Retina (tissue), 1 donor: ENCODE measurements at places on chromosomes 3 and 15.

GRCh38 chr3:71492974-71493771 lies 90.4 kb downstream of the FOXP1 start:
- no peak for DNase-seq

DNA sequence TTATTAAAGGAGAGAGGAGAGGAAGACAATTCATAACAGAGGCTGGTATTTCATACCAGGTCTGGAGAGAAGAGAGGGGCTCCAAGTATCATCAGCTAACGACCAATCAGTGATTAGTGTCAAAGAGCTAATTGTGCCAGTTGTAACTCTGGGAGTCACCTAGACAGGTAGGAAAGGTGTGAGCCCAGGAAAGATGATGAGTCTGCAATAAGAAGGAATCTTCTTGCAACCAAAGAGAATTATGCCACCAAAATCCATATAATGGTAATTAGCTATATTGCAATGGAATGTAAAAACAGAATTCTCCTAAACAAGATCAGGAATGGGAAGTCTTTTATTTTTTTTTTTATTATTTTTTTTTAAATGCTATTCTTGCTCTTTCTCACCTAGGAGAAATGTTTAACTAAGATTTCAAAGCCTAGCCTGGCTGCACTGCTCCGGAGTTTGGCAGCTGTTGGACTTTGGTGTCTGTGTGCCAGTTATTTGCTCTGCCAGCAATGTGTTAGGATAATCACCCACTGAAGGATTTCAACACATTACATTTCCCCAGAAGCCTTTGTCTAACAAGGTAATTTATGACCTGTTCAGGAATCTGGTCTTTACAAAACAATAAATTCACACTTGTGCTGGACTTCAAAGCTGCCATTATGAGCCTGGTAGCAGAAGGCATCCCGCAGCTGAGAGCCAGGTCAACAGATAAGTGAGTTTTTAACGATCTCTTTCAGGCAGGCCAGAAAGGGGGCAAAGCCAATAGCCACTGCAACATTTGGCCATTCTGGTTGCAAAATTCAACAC lies 89.4 kb downstream of the FOXB1 start:
- no peak for DNase-seq

DNA sequence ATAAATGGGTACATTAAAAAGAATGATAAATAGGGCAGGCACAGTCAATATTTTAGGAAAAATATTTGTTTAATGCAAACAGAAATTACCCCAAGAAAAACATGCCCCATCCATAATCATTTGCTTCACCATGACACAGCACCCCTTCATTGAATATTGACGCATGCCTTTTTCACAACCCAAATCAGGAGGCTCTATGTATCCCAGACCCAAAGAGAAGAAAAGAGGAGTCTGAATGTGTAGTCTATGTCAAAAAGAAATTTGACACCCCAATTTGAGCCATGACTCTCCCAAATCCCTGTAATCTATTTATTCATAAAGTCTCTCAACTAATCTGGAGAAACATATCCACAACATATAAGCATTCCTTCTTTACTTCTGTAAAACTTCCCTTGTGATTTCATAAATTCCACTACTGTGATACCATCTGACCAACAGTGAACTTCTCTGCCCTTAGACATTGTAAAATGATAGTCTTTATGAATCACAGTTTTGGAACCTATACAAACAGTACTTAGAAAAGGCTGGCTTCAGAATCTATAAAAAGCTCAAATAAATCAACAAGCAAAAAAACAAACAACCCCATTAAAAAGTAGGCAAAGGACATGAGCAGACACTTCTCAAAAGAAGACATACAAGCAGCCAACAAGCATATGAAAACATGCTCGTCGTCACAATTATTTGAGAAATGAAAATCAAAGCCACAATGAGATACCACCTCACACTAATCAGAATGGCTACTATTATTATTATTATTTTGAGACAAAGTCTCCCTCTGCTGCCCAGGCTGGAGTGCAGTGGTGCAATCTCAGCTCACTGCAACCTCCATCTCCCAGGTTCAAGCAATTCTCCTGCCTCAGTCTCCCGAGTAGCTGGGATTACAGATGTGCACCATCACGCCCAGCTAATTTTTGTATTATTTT lies 53.4 kb upstream of the XRN1 start:
- no peak for DNase-seq

DNA sequence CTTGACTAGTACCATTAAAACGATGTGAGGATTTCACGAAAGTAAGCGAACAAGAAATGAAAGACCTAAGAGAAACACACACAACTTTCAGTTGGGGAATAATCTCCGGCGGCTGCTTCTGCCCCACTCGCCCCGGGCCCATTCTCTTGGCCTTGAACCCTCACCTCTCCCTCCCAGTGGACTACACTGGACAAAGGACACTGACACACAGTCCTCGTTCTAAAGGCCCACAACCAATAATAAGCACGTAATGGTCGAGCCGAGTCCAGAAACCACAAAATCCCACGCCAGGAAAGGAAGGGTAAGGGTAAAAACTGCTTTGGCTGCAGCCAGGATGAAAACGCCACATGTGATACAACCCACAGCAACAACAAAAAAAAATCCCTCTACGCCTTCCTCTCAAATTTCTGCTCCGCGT lies 469 bp downstream of the ZNF770 start:
- DNase-seq, result no peak

GRCh38 chr3:154421083-154421482 lies 8.9 kb downstream of the GPR149 start:
- DNase-seq, result peak; percentile 16

DNA sequence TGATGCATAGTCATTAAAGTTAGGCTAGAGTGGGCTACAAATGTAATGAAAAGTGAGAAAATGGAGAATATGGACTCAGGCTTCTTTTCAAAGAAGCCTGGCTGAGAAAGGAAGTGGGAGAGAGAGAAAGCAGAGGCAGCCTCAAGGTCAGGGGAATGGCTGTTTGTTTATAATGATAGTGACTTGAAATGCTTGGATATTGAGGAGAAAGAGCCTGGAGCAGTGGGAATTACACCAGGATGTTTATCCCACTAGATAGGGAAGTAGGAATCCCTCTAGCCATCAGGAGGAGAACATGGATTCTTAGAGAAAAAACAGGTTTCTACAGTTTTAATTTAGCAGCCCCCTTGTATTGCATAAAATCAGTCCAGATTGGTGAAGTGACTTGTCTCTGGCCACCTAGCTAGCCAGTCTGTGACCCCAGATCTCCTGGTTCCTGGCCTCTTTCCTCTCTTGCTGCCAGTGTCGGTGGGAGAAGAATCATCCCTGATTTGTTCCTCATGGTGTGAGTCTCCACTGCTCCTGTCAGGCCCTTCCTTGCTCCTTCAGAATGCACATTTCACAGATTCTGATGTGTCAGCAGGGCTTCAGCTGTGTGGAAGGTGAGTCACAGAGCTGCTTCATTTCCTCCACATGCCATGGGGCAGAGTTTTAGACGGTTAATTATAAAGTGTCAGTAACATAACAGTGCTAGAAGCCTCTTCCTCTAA lies 32.9 kb downstream of the SEMA6D start:
- DNase-seq, result no peak

DNA sequence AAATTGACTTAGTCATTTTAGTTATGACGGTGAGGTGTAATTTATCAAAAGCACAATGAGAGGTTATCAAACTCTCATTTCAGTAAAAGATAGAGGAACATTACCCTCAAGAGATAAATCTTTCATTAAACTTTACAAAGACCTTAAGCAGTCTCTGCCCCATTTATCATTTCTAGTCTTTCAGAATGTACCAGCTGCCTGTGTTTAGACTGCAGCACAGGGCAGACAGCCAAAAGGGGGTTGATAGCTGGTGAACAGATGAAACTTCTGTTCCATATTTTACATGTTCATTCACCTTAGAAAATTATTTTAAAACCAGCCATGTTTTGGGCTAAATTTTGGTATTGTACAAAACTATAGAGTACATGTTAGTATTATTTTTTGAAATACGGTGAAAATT lies 514.6 kb upstream of the CNTN3 start:
- DNase-seq, result no peak

DNA sequence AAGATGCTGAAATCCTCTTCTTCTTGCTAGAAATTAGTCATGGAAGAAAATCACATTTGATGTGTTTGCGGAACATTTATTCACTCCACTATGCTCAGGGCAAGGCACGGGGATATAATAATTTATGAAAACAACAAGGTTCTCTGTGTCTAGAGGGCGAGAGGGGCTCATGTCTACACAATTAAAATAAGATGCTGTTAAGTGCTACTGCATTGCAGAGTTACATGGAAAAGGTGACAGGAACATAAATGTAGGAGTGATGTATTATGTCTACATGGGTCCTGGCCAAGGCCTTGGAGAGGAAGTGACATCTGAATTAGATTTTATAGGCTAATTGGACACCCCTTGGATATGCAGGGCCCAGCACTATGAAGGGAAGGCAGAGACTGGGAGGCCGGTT lies 96.1 kb downstream of the SV2B start:
- DNase-seq, result no peak

DNA sequence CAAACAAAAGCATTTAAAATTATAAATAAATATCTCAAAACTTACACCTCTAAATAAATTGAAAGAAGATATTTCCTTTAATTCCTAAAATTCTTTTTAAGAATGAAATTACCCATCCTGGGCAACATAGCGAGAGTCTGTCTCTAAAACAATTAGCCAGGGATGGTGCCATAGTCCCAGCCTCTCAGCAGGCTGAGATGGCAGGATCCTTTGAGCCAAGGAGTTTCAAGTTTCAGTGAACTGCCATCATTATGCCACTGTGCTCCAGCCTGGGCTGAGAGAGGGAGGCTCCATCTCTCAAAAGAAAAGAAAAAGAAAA lies 25.4 kb downstream of the AADAC start:
- DNase-seq, result no peak

DNA sequence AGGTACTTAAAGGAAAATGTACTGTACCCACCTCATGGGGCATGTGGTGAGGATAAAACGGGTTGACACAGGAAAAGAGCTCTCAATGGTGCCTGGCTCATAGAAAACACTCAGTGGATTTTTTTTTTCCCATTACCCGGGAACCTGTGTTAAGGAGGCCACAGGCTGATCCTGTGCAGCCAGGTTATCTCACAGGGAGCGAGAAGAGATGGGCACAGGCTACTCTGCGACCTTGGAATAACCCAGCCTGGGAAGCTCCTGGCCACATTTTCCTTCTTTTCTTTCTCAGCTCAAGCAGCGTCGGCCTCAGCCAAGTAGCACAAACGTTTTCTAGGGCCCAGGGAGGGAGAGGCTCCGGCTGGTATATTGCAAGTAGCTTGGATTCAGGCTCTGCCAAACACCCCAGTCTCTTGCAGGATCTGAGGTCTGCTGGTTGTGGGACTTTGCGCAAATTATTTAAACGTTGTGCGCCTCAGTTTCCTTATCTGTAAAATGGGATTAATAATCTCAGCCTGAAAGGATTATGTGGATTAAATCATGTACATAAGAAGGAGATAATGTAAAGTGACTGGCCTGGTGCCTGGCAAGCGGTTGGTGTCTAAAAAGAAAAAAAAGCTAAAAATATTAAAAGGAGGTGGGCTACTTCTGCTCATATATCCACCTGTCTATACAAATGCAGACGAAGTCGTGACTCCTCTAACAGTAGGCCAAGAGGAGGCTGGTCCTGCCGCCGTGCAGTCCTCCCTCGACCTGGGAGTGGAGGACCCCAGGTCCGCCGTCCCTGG lies 2.2 kb downstream of the FURIN start:
- DNase-seq, result peak; percentile 36

DNA sequence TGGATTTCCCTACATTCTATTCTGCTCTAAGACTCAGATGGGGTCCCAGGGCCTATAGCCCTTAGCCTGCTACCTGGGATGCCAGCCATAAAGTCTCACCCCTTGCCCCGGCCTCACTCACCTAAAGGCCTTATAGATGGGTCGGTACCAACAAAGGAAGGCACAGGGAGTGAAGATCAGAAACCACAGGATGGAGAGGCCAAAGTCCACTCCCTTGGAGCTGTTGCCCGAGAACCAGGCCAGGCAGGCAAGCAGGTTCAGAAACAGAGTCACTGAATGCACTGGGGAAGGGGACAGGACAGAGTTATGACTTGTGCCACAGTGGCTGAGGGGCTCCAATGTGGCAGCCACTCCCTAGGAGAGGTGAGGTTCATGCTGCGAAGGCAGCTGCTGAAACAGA lies 7.4 kb upstream of the ULK3 start:
- DNase-seq, result no peak

GRCh38 chr3:31752305-31753049 lies 219.8 kb downstream of the STT3B start:
- no peak for DNase-seq

DNA sequence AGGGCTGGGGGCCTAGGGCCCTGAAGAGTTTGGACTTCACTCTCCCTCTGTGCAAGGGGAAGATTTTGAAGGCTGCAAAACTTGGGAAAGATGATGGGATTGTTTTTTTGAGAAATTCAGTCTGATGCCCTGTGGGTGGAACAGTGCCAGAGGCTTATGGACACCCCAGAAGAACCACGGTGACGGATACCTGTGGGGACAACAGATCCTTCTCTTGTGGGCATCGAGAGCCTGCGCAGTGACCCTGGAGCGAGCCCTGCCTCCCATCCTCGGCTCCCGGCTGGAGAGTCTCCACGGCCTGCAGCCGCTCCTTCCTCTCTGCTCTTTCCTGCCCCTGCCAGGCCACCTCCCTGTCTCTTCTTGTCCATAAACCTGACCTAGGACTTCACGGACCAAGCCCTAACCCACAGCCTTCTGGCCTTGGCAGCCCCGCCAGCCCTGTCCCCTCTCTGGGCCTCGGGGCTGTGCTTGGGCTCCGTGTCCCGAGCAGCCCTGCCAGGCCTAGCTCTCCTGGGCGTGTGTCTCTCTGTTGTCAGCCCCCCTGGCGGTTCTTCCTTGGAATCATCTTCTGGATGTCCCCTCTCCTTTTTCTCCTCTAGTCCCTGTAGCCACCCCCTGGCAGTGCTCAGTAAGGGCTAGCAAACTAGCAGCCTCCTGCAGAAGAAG lies 98.4 kb downstream of the VGLL4 start:
- DNase-seq, result no peak
